ENCODE measurements at places on chromosomes 11 and 22.
A peak's percentile ranks its signal among the peaks of the same experiment; 100 is the strongest.

DNA sequence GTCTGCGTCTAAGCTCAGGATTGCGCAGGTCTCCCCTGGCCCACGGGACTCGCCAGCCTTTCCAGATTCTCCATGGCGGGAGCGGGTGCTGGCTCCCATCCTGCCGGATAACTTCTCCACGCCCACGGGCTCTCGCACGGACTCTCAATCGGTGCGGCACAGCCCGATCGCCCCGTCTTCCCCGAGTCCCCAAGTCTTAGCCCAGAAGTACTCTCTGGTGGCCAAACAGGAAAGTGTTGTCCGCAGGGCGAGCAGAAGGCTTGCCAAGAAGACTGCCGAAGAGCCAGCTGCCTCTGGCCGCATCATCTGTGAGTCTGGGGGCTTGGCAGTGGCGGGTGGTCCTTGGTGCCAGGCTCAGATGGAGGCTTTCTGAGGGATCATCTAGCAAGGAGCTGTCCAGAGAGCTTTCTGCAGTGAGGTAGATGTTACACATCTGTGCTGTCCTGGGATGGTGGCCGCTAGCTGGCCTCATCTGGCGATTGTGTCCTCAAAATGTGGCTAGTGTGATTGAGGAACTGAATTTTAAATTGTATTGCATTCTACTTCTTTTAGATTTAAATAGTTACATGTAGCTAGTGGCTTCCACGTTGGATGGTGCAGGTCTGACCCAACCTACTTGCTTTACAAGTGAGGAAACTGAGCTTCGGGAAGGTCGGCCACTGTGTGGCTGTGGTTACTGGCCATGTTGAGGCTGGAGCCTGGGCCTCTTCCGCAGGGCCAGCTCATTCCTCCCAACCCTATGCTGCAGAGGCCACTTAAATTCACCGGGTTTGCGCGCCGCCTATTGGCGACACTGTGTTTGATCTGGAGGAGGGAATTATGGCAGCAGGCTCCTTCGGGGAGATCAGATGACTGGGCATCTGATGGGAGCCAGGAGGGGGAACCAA, 6.7 kb downstream of the INCENP start:
- DNase-seq: no peak

- no peak for DNase-seq
Observed at GRCh38 chr22:40312050-40312449, 34.2 kb upstream of the ADSL start.

DNA sequence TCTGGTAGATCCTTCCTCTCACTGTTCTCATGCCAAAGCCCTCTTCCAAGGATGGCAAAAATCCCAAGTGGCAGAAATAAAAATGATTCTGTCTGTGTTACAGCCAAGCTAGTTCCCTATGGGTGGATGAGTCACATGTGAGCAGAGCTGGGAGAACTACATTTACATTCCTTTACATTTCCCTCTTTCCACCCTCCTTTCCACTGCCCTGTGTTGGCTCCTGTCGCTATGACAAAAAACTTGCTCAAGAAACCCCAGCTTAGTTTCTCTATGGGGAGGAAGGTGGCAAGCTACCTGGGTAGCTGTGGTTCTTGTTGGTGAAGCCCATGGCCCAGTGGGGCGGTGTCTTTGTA, 10.2 kb upstream of the DDB2 start:
- DNase-seq: no peak

- no peak for DNase-seq
Observed at GRCh38 chr11:71179877-71180605, 72.3 kb downstream of the SHANK2 start.

DNA sequence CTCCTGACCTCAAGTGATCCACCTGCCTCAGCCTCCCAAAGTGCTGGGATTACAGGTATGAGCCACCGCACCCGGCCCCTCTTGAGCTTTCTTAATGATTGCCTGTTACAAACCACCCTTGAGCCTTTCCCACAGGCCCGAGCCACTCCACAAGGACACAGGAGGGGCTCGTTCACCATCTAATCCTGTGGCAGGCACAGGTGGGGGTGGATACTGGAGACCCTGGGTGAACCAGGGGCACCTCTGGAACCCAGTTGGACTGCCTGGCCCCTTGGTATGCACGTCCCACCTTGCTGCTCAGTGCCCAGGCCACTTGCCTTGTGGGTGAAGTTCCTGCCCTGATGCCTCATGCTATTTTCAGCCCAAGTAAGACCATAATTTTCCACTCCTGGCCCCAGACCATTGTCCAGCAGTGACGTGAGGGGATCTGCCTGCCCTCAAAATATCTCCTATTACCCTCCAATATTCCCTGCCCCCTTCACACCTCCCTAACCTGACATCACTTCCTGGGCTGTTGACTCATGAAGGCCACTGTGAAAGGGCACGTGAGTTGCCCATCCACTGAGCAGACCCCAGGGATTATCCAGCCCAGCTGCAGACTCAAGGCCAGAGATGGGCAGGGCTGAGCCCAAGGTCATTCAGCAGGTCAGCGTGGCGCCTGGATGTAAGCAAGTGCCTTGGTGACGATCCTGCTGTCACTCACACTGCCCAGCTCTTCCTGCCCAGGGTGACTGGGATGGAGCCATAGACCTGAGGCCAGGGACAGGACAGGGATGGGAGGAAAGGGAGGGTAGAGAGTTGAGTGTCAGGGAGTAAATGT, 19.6 kb downstream of the P2RY2 start:
- DNase-seq: no peak

GRCh38 chr11:114209343-114209742, 86.9 kb upstream of the NNMT start:
- DNase-seq: no peak

DNA sequence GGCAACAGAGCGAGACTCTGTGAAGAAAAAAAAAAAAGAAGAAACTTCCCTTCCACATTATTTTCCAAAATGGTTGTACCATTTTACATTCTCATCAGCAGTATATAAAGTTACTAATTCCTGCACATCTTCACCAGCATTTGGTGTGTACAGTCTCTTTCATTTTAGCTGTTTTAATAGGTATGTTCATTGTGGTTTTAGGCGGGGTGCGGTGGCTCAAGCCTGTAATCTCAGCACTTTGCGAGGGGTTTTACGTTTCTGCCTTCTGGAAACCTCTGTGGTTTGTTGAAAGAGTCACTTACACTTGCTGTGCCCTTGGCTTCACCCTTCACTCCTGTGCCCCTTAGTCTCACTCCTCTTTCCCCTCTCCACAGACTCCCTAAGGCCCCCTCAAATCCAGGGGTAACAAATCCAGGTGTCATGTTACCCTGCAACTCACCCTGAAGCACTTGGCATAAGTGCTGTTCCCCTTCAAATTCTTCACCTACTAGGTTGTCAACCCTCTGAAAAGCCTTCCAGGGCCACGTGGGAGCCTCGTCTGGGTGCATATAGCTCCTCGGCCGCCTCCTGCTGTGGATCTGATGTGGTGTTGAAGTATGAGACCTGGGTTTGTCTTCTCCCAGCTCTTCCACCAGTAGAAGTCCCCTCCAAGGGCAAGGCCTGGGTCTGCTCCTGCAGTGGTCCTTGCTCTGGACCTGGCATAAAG, 20.8 kb downstream of the TOB2 start:
- peak; percentile 50 for DNase-seq
